ENCODE measurements at places on chromosomes 7 and 10.

DNA sequence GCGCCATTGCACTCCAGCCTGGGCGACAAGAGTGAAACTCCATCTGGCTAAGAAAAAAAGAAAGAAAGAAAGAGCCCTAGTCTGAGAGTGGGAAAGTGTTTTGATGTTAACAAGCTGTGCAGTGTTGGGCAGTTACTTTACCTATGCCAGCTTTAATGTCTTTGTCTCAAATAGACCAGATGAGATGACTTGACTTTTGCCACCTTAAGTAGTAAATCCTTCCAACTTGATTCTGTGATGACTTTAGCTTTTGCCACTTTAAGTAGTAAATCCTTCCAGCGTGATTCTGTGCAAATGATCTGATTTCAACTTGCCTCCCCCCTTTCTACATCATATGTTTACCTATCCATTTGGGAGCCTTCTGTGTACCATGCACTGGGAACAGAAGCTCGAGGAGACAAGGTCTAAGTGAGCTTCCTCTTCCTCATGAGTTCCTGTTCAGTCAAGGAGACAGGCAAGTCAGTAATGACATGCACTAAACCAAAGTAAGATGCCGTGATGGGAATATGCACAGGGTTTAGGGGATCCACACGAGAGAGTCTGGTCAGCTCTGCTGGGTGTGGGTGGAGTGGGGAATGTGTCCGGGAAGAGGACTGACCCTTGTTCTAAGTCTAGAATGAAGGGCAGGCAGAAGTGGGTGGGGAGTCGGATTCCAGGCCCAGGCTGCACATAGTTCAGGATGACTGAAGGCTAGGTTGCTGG is 17.2 kb downstream of the INPP5F start:
- DNase-seq = no peak

GRCh38 chr10:110876000-110876399 is 4.3 kb downstream of the PDCD4 start:
- DNase-seq = no peak

- no peak for DNase-seq
These were observed 12.2 kb downstream of the ADAM12 start for GRCh38 chr10:126375926-126376554.

- DNase-seq = no peak
These were observed 57.0 kb upstream of the GLCCI1 start for GRCh38 chr7:7911369-7912123.

DNA sequence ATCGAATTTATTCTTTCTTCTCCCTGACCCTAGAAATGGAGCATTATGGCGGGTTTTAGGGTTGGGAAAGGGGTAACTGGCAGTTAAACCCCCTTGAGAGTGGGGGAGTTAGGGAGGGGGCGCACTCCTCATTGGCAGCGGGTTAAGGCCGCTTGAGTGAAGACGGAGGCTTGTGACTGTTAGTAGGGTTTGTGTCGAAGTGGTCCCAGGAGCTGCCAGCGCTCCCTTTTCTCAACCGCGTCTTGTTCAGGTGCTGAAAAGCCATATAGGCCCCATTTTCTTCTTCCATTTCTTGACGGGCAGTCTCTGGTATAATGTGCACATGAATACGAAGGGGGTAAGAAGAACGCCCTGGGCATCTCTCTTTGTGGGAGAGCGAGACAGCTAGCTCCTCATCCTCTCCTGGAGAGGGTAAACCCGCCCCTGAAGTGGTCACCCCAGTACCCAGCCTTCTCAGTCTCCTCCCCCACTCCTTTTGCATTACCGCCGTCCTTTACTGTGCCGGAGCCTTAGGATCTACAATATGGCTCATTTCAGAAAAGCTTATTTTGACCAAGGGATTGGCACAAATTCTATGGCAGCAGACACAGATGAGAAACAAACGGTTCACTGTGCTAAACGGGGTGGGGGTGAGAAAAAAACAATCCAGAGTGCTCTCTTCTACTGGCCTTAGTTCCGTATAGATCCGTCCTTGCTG is 836 bp downstream of the KMT2E start:
- peak; percentile 73 for DNase-seq

GRCh38 chr7:137576481-137576880 is 232.9 kb upstream of the PTN start:
- no peak for DNase-seq

- no peak for DNase-seq
These were observed 42.1 kb downstream of the WBP1L start for GRCh38 chr10:102785818-102786217.

DNA sequence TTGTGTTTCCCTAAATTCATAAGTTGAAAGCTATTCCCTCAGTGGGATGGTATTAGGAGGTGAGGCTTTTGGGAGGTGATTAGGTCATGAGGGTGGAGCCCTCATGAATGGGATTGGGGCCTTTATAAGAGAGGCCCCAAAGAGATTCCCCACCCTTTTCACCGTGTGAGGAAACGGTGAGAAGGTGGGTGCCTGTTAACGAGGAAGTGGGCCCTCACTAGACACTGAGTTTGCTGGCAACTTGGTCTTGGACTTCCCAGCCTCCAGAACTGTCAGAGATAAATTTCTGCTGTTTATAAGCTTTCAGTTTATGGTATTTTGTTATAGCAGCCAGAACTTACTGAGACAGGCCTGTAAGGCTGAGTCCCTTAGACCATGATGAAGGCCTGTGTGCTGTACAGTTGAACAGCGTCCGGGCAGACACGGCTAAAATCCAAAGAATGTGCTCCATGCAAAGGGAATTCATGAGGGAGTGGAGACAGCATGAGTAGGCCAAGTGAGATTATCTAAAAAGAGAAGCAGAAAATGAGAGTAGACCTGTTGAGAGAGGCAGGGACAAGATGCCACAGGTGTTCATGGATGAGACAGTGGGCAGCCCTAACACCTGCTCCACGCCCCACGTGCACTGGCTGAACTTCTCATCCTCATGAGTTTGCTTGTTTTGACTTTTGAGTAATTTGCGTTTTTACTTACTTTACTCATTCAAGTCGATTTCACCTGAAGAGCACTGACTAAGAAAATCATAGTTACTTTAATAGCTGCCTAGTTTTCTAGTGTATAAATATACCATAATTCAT is 66.9 kb upstream of the SFMBT2 start:
- no peak for DNase-seq

DNA sequence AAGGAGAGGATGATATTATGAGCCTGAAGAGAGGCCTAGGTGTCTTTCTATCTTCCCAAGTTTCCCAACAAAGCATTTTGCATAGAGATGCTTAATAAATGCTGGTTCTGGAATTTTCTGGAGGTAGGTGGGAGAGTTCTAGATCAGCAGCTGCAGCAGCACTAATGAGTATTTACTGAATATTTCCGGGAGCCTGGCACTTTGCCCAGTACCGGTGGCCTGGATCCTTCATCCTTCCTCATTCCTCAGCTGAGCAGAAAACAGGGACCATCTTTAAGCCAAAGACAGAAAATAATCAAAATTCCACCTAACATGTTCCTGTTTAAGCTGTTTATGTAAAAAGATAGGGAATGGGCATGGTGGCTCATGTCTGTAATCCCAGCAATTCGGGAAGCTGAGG is 813.2 kb upstream of the AUTS2 start:
- no peak for DNase-seq

GRCh38 chr7:31934551-31934950 is 135.7 kb downstream of the PDE1C start:
- no peak for DNase-seq

GRCh38 chr10:60497364-60497763 is 107.7 kb upstream of the ANK3 start:
- no peak for DNase-seq

DNA sequence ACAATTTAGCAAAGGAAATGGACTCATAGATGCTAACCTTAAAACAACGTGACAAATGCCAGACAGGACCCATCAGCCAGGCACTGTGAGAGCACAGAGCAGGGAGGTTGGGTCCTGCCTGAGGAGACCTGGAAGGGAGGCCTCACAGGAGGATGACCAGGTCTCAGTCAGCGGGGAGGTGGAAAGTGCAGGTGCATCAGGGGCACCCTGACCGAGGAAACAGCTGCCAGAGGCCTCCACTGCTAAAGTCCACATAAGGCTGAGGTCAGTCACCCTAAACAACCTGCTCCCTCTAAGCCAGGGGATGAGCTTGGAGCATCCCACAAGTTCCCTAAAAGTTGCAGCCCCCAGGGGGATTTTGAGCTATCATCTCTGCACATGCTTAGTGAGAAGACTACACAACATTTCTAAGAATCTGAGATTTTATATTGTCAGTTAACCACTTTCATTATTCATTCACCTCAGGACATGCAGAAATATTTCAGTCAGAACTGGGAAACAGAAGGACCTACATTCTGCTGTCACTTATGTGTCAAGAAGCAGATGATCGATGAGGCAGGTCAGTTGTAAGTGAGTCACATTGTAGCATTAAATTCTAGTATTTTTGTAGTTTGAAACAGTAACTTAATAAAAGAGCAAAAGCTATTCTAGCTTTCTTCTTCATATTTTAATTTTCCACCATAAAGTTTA is 157.6 kb upstream of the LANCL2 start:
- no peak for DNase-seq

DNA sequence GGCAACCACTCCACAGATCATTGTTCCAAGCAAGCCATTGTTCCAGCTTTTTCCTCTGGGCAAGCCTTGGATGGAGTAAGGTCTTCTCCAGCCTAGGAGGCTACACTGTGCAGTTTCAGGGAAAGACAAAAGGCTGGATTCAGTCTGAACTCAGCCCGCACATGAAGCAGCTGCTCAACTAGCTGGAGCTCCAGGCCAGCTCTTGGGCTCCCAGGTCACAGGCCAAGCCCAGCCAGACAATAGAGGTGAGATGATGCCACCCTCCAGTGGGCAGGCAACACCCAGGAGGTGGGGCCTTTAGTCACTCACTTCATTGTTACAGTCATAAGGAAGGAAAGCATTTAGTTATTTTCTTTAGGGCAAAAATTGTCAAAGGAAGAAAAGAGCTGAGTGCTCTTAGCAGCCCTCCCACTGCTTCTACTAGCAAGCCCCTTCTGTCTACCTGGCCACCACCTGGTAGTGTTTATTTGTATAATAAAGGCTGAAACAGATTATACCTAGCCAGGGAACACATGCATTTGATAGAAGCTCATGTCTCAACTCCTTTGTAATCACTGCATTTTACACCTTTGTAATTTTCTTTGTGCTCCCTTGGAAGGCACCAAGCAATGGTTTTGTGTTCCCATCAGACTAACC is 253.4 kb downstream of the WDR11 start:
- DNase-seq = no peak

DNA sequence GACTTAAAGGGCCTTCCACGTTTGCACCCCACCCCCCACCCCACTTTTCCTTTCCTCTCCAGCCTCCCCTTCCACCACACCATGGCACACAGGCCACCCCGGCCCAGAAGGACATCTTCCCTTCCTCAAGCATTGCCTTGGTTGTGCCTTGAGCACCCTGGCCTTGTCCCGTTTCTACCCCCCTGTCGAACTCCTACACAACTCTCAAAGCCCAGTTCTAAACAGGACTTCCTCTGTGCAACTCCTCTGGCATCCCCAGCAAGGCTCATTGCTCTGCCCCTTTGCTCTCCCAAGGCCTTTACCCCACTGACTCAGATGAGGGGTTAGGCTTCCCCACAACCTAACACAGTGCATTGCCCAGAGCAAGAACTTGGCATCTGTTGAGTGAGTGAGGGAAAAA is 136.1 kb downstream of the HERPUD2 start:
- no peak for DNase-seq

DNA sequence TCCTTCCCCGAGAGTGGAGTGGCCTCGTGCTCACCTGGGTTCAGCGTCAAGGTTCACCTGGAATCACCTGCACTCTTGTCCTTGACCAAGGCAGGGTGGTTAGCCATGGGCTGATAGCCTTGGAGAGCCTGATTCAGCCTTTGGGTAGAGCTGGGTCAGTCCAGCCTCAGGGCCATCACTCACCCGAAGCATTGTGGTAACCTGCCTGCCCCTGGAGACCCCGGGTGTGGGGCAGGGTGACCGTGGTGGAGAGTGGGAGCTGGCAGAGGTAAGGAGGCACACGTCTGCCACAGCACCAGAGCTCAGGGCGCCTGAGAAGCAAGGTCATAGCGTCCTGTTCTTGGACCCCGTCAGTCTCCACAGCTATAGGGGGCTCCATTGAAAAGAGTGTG is 27.8 kb upstream of the WDFY4 start:
- DNase-seq = no peak
